Stimulated activated CD8-positive, alpha-beta memory T cell treated with anti-CD3 and anti-CD28 coated beads, Interleukin-4, amount 100 ng/mL, for 1 hour (primary cell): ENCODE measurements at places on chromosomes 4 and X.

DNA sequence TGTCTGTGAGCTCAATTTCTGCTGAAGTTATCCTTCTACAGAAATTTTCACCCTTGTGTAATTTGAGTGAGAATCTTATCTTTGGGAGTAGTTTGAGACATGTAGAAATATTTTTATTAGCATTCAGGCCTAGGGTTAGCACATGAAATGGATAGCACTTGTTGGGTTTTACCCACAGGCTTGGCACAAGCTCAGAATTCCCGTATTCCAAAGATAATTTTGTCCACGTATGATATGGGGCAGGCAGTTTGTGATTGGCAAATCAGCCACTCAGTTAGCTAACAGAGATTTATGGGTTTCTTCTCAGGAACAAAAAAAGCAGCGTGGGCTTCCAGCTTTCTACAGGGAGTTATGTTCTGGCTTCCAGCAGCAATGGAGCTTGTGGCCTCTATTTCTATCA, 117.9 kb upstream of the DCAF8L1 start:
- no peak for DNase-seq

- no peak for DNase-seq
Measured at GRCh38 chr4:140807491-140808252, 51.5 kb upstream of the TBC1D9 start.

DNA sequence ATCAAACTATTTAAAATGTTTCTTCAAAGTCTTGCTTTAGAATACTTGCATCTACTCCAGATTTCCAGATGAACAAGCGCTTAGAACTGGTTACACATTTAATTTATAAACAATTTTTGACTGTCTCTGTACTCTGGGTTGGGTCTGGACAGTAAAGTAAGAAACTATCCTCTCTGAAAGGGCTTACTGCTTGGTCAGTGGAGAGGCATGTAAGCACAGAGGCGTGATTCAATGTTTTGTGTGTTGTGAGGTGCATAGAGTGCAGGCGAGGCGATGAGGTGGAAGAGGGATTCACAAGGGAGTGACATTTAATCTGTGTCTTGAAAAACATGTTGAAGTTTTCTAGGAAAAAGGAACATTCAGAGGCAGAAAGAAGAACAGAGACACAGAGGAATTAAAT, 231.4 kb downstream of the VEGFC start:
- DNase-seq, result no peak

GRCh38 chrX:68375803-68376202, 57.5 kb downstream of the OPHN1 start:
- no peak for DNase-seq

- no peak for DNase-seq
Measured at GRCh38 chrX:108304757-108305156, 133.5 kb downstream of the COL4A6 start.

DNA sequence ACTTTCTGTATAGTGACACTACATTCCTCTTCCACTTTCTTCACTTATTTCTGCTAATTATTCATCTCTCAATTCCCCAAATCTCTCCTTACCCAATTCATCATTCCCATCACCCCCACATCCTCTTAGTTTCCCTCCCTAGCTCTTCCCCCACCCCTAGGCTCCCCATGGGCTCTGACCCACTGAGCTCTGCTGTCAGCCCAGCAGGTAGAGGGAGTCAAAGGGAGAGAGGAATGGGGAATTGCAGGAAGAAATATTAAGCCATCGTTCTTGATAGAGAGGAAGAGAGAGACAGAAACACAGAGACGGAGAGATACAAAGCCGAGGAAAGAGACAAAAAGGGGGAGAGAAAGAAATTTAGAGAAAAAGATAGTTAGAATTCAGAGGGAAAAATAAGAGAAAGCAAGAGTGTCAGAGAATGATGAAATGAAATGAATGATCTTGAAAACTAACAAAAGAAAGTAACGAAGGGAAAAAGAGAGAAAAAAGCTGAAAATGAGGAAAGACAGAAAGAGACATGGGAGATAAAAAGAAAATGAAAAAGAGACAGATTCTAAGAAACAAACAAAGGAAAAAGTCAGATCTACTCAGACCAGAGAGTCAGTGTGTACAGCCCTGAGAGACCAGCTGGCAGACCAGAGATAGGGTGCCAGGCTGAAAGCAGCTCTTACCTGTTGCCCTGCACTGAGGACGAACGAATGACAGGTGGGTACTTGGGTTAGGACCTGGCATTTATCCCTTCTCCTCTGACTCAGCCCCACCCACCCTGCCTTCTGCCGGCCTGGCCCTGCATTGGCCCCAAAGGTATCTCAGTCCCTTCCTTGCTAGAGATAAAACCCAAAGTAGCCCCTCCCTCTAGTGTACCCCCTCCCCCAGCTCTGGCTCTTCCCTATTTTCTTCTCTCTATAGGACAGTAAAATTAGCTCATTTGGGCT, at the start of gene ALAS2:
ALAS2 (minus strand) TSS at position 707 of the 935 bp plus-strand sequence. CDS start 4,977 bp downstream, outside the sequence.
- DNase-seq, result no peak

GRCh38 chrX:6225288-6225910, 3.3 kb downstream of the NLGN4X start:
- DNase-seq, result no peak

GRCh38 chr4:22030307-22030706, 81.7 kb upstream of the KCNIP4 start:
- no peak for DNase-seq

DNA sequence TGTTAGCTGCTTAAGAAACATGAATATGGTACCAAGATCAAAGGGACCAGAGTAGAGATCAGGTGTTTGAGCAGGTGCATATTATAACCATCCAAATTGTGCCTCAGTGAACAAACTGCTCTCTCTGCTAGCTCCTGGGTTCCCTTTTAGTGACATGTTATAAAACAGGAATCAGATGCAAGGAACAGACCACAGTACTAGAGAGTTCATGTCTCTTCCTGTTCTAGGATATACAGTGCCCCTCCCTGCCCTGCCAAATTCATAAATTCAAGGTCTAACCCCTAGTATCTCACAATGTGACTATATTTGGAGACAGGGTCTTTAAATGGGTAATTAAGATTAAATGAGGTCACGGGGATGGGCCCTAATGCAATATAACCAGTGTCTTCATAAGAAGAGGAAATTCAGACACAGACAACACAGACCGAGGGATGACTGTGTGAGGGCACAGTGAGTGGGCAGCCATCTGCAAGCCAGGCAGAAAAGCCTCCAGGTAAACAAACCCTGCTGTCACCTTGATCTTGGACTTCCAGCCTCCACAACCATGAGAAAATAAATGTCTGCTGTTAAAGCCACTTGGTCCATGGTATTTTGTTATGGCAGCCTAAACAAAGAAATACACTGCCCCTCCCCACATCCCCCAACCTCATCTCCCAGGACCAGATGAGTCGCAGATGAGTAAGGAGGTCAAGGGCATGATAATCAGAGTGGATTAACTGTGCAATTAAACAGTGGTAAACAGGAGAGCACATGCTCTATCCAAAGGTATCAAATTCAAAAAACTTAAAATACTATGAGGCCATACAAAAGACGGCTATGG, 82.5 kb downstream of the RBM47 start:
- no peak for DNase-seq

DNA sequence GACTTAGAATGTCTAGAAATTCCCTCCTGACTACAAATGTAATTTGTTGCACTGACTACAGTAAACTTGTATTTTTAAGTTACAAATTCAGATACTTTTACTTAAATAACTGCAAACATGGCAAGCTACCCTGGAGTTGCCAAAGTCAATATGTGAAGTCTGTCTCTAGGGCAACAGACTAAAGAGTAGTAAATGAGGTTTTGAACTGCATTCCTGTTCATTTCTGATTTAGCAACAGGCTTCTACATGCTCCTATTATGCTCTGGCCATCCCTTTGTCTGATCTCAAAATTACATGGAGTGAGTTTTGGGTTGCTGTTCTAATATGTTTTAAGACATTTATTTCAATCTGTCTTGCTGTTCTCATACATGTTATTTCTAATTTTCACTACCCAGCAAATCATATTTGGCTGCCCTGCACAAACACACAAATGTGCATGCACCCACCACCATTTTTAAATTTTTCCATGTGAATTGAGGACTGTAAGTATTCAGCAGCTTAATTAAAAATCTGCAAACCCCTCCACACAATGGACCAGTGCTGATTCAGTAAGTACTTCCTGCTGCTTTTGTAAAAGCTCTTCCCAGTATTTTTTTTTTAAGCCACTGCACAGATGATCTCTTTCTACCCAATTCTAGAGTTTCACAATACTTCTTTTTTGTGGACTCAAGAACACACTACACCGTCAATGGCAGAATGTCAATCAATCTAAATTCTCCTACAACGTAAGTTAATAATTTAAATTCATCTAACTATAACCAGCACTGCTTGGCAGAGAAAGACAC, 26.7 kb downstream of the SH3RF1 start:
- no peak for DNase-seq

- no peak for DNase-seq
Measured at GRCh38 chr4:139567159-139567870, 11.3 kb upstream of the SETD7 start.

- DNase-seq, result no peak
Measured at GRCh38 chr4:183249854-183250253, 70.2 kb downstream of the CLDN22 start.

GRCh38 chr4:123956204-123956603, 559.6 kb downstream of the SPRY1 start:
- no peak for DNase-seq

GRCh38 chr4:4758681-4759080, 100.8 kb upstream of the MSX1 start:
- no peak for DNase-seq

DNA sequence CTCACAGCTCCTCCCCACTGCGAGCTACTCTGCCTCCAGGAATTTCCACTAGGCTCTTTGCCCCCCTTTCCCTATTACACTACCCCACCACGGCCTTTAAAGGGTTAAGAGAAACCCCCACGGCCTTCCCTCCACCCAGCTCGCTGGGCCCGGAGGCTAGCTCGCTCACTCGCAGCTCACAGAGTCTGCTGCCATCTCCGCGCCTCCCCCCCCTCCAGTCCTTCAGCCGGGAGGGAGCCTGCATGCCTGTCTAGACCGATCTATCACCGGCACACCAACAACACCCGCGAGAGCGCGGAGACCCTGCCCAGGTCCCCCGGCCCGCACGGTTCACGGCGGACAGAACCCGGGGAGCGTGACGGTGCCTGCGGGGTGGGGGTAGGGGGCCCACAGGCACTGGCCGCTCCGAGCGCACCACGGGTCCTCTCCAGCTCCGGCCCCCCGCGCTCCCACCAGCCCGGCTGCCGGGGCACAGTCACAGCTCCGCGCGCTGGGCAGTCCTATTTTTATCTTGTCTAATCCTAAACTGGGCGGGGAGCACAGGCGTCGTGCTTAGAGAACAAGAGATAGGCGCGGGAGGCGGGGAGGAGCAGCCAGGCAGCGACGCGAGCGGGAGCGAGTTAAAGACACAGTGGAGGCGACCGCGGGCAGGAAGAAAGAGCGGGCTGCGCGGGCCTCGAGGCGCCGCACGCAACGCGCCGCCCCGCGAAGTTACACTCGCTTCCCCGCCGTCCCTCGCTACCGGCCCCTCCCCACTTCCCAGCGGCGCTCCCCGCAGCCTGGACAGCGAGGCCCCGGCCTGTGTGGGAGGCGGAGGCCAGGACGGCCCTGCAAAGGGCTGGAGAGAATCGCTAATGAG, 3.5 kb downstream of the BCOR start:
- no peak for DNase-seq

- no peak for DNase-seq
Measured at GRCh38 chr4:14879683-14880082, 122.6 kb upstream of the CPEB2 start.

- no peak for DNase-seq
Measured at GRCh38 chr4:55768291-55768690, 51.3 kb upstream of the EXOC1L start.

DNA sequence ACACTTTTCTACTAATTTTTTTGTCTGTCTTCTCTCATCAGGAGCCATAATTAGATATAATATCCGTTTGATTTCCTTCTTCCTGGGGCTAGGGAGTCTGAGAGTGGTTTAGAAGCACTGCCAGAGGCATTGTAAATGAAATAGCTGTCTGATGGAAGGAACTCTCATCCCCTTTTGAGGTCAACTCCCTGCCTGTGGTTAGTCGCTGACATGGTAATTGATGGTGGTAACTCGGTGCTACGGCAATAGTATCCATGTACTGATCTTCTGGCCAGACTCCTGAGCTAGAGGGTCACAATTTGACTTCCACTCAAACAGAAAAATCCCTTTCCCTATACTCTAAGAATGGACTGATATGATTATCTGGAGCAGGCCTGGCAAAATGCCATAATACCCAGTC, 108.1 kb upstream of the TRPC5 start:
- no peak for DNase-seq

DNA sequence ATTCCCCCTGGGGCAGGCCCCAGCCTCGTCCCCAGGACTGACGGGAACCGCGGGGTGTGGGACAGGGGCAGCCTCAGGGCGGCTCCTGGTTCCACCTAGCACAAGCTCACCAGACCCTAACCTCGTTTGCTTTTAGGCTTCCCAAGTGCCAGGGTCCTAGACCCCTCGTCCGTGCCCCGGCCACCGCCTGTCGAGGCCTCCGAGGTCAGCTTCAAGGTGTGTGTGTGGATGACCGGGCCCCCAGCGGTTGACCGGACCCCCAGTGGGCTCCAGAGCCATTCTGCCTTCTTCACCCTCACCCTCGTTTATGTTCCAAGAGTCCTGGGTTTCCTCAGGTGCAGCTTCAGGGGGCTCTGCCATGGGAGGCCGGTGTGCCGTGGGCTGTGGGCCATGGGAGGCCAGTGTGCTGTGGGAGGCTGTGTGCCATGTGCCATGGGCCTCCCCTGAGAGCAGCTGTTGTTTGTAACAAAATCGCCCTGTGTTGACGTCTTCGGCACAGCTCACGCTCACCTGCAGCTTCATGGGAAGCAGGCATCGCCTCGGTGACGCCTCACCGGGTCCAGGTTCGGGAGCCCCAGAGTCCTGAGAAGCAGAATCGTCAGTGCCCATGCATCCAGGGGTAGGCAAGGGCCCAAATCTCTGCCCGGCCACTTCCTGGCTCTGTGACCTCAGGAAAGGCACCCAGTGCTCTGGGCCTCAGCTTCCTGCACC, 43.0 kb upstream of the HMX1 start:
- no peak for DNase-seq

- DNase-seq, result no peak
Measured at GRCh38 chr4:55437356-55437796, 41.6 kb downstream of the TMEM165 start.

- no peak for DNase-seq
Measured at GRCh38 chr4:13833171-13833804, 205.8 kb upstream of the BOD1L1 start.

DNA sequence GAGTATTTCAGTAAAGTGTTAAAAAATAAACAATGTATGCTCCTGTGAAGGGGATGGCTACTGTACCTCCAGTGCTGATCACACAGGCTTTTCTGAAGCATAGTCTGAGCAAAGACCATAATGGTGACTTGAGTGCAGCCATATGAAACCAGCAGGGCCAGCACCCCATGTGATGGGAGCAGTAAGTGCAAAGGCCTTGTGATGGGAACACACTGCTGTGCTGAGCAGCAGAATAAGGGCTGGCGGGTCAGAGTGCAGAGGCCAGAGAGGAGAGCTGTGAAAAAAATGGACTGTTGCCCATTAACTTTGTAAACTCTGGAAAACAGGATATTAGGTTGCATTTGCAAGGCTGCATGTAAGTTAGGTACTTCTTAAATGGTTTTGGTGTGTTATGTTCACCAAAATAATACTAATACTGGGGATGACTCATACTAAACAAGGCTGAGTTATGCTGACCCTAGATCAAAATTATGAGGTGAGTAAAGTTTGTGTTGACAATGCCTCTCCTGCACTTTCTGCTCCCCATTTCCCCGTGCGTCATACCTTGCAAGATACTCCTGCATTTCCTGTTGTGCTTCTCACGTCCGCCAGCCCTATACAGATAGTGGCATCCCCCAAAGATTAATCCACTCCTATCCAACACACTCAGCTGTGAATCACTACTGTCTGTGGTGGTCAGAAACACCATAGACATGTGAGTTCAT, 67.0 kb upstream of the FAM9A start:
- no peak for DNase-seq
